ENCODE measurements at places on chromosomes 5 and 9. TPM values are rescaled to one million over a fixed set of nuclear protein-coding genes. Genes with fewer than 3 reads are reported as not detected.
A peak's percentile ranks its signal among the peaks of the same experiment; 100 is the strongest.

Gene FOXI1
- total RNA-seq: not detected

Gene ATOSB
- 27.7 TPM for total RNA-seq

Gene C5orf58
- not detected for total RNA-seq

DNA sequence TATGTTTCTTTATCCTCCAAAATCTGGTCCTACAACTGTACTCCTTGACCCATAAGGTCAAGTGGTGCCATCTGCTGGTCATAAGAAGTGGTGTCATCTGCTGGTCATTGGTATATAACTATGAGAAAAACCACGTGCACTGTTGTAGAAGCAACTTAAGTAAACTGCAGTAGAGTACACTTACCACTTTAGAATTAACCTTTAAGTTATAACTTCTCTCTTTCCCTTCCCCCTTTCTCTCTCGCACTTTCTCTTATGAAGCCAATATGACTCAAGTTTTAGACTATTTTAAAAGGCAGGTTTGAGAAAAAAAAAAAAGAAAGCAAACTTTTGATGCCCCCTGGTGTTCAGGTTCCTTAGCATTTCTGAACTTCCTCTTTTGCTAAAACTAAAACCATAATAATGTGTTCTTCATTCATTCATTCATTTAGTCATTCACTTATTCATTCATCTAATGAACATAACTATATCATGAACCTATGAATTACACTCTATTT, 12.8 kb upstream of the MTAP start:
- no peak for DNase-seq

- DNase-seq: no peak
Observed at GRCh38 chr9:93200989-93201334, 17.0 kb downstream of the WNK2 start.

GRCh38 chr5:150307617-150308426, 5.1 kb upstream of the ARSI start:
- DNase-seq: peak; percentile 37

- DNase-seq: no peak
Observed at GRCh38 chr5:170448221-170448620, 55.6 kb upstream of the KCNIP1 start.

- no peak for DNase-seq
Observed at GRCh38 chr5:127987354-127988145, 96.0 kb upstream of the SLC12A2 start.

- no peak for DNase-seq
Observed at GRCh38 chr9:32414856-32415255, 30.4 kb downstream of the ACO1 start.

GRCh38 chr9:126851286-126851880, 9.1 kb upstream of the ZBTB34 start:
- DNase-seq: no peak

GRCh38 chr5:112121258-112121657, 297.8 kb downstream of the EPB41L4A start:
- DNase-seq: no peak

DNA sequence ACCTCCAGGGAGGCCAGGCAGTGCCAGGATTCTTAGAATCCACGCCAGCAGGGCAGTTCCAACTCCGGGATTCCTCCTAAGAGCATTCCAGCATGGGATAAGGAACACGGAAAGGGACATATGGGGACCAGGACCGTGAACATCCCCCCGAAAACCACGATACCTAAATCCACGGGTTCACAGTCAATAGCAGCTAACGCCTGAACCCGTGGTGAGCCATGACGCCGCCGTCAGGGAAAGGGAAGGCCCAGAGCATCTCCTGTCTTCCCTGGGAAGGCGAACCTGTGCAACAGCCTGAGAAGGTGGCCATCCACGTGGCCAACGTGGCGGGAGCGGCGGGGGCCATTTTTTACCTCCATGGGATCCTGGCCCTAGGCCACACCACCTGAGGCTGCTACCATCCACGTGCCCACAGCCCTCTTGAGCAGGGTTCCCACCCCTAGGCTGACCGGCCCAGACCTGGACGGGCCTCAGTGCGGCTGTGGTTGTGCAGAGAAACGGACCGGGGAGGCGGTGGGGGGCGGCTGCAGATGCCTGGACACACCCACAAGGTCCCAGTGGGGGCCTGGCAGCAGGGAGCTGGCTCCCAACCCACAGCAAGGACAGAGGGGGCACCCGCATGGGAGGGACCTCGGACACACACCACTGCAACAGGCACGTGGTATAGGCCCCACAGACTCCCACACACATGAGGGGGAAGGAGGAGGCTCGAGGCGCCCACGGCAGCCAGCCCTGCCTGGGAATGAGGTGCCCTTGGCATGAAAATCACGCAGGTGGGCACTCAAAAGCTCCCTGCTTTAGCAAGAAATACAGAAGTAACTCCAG, 42.8 kb downstream of the SLC12A7 start:
- no peak for DNase-seq

DNA sequence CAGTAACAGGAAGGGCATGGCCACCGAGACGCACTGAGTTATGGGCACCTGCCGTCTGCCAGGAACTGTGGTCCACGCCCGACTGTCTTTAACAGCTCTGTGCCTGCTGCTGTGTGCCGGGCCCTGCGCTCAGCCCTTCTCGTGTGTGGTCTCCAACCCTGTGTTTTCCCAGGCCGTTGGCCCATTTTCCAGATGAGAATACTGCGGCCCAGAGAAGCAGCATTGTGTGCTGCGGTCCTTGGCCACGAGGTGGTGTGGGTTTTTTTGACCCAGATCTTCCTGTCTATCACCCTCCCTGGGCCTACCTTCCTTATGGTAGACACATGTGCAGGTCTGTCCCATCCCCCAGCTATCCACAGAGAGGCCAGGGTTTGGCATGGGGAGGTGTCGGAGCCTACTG, 47.0 kb downstream of the RXRA start:
- DNase-seq: no peak
